Activated CD8-positive, alpha-beta memory T cell treated with anti-CD3 and anti-CD28 coated beads for 4 hours (primary cell): ENCODE measurements at places on chromosomes 5 and 9.

- DNase-seq = no peak
Observed at GRCh38 chr5:176792655-176793342, 17.6 kb upstream of the UNC5A start.

GRCh38 chr5:96997265-96997859 is 61.5 kb downstream of the LNPEP start:
- DNase-seq = no peak

- DNase-seq = no peak
Observed at GRCh38 chr9:129586685-129587084, 34.2 kb downstream of the C9orf50 start.

DNA sequence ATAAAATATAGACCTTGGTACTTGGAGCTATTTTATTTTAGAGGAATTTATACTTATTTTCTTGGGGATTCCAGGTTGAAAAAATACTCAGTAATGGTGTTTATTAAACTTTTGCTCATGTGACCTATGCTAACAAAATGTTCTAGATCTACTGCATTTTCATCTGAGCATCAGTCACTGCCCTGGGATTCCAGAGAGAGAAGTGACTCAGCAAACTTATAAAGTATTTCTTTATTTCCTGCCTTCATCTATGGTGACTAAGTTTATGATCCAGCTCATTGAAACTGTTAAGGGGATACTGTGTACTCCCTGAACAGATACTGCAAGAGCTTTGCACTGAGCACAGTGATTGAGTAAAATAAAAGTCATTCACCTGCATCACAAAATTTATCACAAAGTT is 298.5 kb upstream of the CDH18 start:
- DNase-seq = no peak

GRCh38 chr9:129435988-129436717 is 184.7 kb downstream of the C9orf50 start:
- DNase-seq = no peak

DNA sequence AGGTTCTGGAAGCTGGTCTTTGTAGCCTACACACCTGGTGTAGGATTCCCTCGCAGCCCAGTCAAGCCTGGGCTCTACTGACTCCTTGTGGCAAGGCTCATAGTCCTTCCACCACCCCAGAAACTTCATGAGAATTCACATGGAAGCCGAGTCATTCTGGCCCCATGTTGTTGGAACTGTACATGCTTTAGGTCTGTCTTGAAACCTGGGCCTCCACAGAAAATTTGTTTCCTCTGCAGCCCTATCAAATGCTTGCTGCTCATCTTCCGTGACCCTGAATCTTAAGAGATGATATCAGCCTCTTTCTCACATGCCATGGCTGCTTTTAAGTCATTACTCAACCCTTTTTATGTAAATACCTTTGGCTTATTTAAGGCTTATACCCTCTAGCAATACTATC is 113.4 kb upstream of the GRHPR start:
- DNase-seq = no peak

- no peak for DNase-seq
Observed at GRCh38 chr9:16450043-16450442, 420.4 kb downstream of the BNC2 start.

DNA sequence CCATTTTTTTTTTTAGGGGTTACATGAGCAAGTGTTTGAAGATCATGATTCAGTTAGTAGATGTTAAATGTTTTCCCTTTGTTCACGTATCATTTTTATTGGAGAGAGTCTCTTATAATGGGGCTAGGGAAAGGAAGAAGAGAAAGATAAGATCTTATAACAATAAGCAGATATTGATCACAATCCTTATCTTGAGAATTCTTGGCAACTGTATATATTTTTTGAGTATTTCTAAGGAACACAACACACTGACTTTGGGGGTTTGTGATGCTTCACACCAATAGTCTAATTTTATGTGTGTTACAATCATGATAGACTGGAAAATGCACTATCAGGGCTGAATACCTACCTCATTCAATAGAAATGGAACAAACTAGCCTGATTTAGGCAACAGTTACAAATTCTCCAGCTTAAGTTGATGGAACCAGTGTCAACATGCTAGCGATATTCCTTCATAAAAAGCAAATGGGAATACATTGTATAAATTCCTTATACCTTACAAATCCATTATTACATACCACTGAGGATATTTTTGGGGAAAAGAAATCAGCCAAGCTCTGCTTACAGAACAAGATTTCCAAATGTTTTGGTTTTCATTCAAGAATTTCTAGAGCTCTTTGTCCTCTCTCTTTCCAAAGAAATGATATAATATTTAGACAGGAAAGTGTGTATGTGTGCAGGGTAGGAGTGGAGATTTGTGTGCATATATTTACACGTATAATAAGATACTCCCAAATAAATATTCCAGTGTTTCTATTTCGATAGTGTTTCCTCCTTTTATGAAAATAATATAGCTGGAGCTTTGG is 41.5 kb downstream of the SVEP1 start:
- no peak for DNase-seq

DNA sequence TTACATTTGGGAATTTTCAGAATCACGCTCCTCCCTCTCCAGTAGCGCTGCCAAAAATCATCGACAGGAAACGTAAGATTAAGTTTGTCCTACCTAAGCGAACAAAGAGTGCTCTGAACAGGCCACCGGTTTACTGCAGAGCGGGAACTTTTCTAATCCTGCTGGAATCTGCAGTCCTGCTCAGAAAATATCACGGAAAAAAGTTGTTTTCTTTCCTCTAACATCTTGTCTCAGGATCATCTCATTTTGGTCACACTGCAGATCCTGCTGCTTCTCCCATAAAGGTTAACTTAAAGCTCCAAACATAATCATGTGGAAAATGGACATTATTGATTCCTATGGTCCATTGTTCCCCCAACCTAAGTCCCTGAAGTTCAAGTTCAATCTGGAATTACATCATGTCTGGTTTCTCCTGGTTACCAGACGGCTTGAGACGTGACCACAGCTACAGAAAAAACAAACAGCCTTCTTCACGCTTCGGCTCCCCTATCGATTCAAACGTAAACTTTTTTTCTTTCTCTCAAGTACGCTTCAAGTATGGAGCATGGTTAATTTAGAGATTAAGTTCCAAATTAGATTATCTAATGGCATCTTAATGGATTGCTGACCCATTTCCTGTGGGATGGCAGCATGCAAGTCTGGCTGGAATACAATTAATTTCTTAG is 217.6 kb downstream of the NFIB start:
- DNase-seq = no peak
